ENCODE measurements at places on chromosomes 16 and 17. TPM values are rescaled to one million over a fixed set of nuclear protein-coding genes. Genes with fewer than 3 reads are reported as not detected.

GRCh38 chr17:50157891-50158290 is 7.4 kb upstream of the PPP1R9B start:
- no peak for DNase-seq

The TAT gene
- not detected for total RNA-seq

DNA sequence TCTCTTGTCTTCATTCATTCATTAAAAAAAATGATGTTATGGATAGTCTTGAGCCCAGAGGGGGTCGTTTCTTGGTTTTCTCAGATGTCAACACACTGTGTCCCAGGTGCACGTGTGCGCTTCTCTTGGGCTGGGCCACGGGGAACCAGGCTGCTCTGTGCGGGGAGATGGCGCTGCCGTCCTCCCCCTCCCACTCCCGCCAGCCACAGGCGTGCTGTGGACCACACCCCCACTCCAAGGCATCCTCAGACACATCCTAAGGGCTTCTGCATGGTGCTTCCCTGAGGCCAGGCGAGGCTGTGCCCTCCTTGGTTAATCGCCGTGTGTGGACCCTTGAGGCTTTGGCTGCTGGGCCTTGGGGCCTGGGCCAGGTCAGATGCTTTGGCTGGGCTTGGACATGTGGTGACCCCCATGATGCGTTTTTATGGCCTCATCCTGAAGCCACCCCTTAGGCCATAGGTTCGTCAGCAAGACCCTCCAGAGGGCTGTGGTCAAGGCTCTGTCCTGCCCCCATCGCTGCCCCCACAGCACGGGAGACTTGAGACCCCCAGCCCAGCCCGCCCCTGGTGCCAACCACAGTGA is 245.7 kb upstream of the CIBAR2 start:
- DNase-seq: no peak

DNA sequence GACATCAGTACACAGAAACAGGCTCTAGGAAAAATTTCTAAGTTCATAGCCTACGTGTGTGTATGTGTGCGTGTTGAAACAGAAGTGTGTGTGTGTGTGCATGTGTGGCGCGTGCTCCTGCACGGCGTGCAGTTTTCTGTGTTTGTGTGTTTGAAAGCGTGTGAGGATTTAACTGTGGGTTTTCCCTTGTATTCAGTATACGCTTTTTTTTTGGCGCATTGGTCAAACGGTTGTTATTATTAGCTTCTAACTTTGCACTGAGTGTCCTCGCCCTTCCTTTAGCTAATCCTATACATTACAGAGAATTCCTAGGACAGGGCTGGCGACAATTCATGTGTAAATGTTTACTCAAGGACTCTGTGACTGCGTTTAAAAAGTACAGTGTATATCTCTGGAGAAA is 23.0 kb downstream of the TMC6 start:
- no peak for DNase-seq

DNA sequence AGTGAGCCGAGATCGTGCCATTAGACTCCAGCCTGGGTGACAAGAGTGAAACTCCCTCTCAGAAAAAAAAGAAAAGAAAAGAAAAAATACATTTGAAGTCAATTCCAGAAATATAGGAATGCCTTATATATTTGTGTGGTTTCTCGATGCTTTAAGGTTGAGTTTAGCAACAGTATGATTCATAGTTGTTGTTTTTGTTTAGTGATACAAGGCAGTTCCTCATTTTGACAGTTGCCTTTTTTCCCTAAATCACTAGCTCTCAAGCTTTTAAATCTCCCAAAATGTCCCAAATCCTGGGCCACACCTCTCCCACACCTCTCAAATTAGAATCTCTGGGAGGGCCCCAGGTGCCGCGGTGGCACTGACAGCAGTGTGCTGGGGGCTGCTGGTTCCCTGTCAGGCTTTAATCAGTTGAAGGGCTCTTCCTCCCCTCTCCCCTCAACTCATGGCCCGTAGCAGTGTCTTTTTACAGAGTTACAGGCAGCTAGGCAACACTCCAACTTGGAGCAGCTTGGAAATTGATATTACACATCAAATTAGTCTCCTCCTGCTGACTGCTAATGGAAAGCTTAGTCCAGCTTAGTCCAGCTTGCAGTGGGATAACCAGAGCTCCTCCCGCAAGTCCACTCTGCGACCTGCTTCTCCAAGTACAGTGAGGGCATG is 58.4 kb downstream of the EPN2 start:
- DNase-seq: no peak

DNA sequence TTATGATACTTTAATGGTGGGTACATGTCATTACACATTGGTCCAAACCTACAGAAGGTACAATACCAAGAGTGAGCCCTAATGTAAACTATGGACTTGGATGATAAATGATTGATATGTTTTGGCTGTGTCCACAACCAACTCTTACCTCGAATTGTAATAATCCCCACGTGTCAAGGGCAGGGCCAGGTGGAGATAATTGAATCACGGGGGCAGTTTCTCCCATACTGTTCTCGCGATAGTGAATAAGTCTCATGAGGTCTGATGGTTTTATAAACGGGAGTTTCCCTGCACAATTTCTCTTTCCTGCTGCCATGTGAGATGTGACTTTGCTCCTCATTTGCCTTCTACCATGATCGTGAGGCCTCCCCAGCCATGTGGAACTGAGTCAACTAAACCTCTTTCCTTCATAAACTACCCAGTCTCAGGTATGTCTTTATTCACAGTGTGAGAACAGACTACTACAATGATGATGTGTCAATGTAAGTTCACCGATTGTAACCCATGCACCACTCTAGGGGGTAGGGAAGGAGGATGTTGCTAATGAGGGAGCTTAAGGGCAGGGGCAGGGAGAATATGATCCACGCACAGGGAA is 7.0 kb upstream of the METTL22 start:
- no peak for DNase-seq

The RNF222 gene
- not detected for total RNA-seq

GRCh38 chr16:85970738-85971137 is 71.8 kb downstream of the IRF8 start:
- DNase-seq: no peak

The SLC16A6 gene
- total RNA-seq: 0.17 TPM

The PERCC1 gene
- total RNA-seq: not detected

GRCh38 chr17:61221597-61222471 is 177.8 kb upstream of the TBX2 start:
- DNase-seq: no peak

GRCh38 chr17:47789611-47790561 is 31.7 kb downstream of the OSBPL7 start:
- peak; percentile 15 for DNase-seq

The TM4SF5 gene
- not detected for total RNA-seq

The CD79B gene
- total RNA-seq: not detected

- no peak for DNase-seq
These were observed 87.5 kb downstream of the SEC14L1 start for GRCh38 chr17:77228241-77228752.

DNA sequence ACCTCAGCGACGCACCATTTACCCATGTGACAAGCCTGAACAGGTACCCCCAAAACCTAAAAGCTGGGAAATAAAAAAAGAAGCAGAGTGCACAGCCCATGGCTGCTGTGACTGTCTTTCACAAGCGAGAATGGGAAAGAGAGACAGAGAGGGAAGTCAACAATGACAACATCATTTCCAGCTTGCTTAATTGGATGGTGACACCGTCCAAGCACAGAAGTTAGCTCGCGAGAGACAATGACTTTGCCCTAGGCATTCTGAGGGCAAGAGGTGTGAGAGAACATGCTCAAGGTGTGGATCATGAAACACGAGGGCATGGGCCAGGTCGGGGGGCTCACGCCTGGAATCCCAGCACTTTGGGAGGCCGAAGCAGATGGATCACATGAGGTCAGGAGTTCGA is 19.3 kb upstream of the NSMCE1 start:
- DNase-seq: no peak

Data from LHCN-M2 (cell line).